ENCODE measurements at places on chromosomes 7 and 10.

- no peak for DNase-seq
Measured at GRCh38 chr10:71999360-72000072, 35.3 kb downstream of the CHST3 start.

GRCh38 chr10:132448248-132448731 is 51.3 kb downstream of the PWWP2B start:
- DNase-seq: no peak

DNA sequence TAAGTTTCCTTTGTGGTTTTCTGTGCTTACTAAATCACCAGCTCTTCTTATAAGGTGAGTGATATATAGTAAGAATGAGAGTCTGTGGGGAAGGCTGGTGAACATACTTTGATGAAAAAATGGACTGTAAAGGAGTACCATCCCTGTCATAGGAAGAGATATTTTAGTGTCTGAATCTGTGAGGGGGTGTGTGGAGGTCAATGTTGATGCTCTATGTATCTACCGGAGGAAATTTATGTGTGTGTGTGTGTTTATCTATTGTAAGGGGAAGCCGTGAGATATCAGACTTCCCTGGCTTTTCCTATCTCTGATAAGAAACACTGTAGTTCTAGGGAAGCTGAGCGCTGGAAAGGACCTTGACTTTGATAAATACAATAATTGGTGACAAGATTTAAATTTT is 179.0 kb downstream of the PCDH15 start:
- DNase-seq: no peak

DNA sequence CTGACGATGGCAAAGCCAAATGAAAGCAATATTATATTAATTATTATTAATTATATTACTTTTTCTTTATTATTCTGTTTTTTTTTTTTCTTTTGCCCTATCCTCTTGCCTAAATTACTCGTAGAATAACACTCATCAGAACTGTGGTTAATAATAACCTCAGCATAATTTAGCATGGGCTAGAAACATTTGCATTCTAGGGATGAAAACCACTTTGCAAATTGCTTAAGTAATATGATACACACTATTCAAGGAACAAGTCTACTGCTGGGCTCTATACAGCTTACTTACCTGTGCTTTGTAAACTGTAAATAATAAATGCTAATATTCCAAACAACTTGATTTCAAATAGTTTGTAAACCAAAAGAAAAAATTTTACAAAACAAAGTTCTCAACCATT is 375.8 kb downstream of the HGF start:
- no peak for DNase-seq

DNA sequence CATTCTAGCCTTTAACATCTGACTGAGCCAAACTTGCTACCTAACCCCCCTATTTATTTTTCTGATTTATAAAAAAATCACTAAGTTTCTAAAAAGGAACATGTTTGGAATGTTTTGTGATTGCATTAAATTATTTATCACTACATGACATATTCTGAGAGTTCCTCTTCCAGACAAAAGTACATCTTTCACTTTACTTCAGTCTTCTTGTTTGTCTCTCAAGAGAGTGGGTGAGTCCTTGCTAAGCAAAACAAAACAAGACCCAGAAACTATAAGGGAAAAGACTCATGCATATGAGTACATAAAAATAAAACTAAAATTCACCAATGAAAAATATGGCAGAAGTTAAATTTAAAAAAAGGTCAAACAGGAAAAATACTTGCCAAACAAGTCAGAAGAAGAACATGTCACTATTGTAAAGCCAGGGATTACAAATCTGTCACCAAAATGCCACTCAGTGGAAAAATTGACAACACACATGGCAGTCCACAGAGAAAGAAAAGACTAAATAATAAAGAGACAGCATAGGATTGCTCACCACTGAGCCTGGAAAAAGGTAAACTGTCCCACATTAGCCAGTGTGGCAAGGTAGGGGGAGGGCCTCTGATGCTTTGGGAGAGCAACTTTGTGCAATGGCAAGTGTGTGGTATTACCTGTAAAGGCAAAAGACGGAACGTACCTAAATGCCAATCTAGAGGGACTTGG is 166.7 kb upstream of the ZNF32 start:
- no peak for DNase-seq

GRCh38 chr10:119536508-119537025 is 6.0 kb downstream of the RGS10 start:
- DNase-seq: no peak

DNA sequence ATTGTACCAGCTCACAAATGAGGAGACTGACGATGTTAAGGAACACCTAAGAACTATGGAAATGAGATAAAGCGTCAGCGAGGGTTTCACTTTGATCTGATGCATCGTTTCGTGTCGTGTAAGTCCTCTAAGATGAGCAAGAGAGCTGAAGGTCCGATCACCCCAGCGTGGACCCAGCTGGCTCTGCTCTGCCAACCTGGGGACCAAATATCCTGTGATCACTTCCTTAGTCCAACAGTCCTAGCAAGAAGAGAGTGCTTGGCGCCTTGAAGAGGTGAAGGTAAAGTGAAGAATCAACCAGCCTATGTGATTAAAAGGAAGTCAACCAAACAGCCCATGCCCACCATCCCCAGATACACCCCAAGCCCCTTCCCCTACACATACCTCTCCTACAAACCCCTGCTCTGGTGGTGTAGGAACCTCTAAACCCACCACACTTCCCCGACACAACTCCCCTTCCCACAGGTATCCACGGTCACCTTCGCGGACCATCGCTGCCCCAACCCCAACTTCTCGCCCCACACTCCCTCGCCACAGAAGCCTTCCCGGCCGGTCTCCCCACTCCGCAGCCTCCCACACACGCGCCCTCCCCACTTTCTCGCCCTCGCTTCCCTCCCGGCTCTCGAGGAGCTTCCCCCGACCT is 722 bp downstream of the UPF2 start:
- no peak for DNase-seq

- DNase-seq: no peak
Measured at GRCh38 chr10:59934701-59935100, 28.3 kb upstream of the CCDC6 start.

- DNase-seq: no peak
Measured at GRCh38 chr10:114967071-114967470, 29.1 kb downstream of the TRUB1 start.

GRCh38 chr7:10412422-10413019 is 561.2 kb upstream of the PHF14 start:
- no peak for DNase-seq

- peak; percentile 63 for DNase-seq
Measured at GRCh38 chr10:127908106-127908958, 1.4 kb downstream of the PTPRE start.

DNA sequence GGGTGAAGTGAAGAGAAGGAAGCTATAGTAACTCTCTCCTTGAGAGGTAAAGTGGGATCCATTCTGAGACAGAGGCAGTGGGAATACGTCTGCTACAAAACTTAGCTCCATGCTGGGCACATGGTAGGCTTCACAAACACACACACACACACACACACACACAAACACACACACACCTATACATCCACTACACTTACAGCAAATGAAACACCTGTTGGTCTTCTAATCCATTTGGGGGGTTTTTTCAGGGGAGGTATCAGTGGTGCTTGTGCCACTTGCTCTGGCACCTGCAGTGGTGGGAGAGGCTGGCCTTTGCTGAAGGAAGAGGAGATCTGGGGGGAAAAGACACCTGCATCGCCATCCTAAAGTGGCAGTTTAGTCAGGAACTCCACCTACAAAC is 14.5 kb downstream of the SEC31B start:
- DNase-seq: no peak

GRCh38 chr10:58050575-58050974 is 217.1 kb downstream of the IPMK start:
- DNase-seq: no peak

GRCh38 chr7:56062382-56062781 is 1.7 kb upstream of the SUMF2 start:
- DNase-seq: no peak

- no peak for DNase-seq
Measured at GRCh38 chr7:158345731-158346130, 241.9 kb downstream of the PTPRN2 start.
